NCI-H1105 treated with DMSO at 0.1 percent for 48 hours (cell line): ENCODE measurements at places on chromosomes 16 and 17.
A peak's percentile ranks its signal among the peaks of the same experiment; 100 is the strongest.

GRCh38 chr17:71067669-71068407 lies 898.5 kb downstream of the KCNJ2 start:
- DNase-seq = no peak

GRCh38 chr16:52494621-52495020 lies 52.3 kb downstream of the TOX3 start:
- no peak for DNase-seq

GRCh38 chr17:70102531-70102930 lies 27.5 kb downstream of the KCNJ16 start:
- no peak for DNase-seq

GRCh38 chr17:68205808-68206720 lies 41.8 kb upstream of the AMZ2 start:
- DNase-seq = peak; percentile 45

GRCh38 chr16:716200-716568 lies 1.3 kb downstream of the METRN start:
- no peak for DNase-seq

DNA sequence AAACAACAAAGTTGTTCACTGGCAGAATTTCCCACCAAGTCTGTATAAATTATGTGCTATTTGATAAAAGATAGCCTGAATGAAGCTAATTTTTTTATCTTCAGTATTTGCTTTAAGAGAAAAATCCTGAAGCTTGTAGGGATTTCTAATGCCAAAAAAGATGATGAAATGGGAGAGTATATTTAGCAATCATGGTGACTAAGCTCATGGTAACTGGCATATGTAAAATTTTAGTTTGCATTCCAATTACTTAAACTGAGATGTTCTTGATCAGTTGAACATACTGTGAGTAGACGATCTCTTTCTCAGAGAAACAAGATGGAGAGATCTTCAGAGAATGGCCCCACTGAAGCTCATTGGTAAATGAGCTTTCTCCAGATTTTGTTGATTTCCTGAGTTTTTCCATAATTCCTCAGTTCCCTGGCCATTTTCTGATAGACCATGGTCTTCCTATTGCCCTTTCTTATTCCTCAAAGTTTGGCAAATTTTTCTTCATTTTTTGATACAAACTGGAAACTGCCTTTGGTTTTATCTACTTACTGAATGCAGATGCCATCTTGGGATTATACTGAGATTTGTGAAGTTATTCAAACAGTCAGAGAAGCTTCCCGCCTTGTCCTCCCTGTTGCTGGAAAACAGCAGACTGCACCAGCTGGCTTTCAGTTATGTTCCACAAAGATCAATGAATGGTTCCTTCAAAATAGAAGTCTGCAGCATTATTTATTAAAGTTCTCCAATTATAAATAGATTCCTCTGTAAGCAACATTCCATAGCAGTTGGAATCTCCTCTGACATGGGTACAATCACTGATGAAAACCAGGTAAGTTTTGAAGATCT lies 68.3 kb upstream of the ALOX12 start:
- no peak for DNase-seq
